ENCODE measurements at places on chromosomes 13 and 19.
A peak's percentile ranks its signal among the peaks of the same experiment; 100 is the strongest.

DNA sequence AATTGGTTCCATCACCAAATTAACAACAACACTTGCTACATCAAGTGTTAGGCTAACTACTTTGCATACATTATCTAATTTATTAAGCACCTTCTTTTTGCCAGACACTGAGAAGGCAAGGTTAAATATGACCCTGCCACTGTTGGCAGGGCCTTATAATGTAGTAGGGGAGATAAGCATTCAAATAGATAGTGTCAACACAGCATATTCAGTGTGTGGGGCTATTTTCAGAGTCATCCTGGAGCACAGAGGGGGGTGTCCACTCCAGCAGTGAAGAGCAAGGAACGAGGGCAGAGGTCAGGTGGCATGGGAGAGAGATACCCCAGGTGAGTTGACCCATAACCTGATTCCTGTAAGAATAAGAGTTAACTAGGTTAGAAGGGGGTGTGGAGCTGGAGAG, 121.6 kb downstream of the COG6 start:
- DNase-seq: no peak

DNA sequence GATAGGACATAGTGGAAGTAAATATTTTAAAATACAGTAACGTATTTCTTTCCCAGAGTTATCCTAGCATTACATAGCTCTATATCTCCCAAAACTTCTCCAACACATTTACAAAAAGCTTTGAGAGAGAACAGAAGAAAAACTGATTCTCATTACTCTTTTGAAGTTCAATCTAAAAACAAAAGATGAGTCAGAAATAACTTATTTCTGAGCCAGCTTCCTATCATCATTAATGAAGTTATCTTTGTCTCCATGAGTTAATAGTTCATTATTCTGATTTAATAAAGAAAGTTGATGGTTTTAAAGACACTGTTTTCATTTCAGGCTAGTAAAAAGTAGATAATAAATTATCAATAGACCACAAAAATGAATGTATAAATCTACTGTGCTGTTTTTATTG, 446.7 kb upstream of the SPRY2 start:
- no peak for DNase-seq

GRCh38 chr13:60974296-60974695, 441.4 kb downstream of the PCDH20 start:
- DNase-seq: no peak

GRCh38 chr19:45973553-45974338, at the start of gene NOVA2:
TSS of gene NOVA2 (minus strand) at chr19:45973865. CDS start at chr19:45973351, 514 bp downstream.
- peak; percentile 27 for DNase-seq

- DNase-seq: no peak
These were observed 776 bp upstream of the LENG1 start for GRCh38 chr19:54160182-54160811.

- no peak for DNase-seq
These were observed 41.5 kb downstream of the ZNF787 start for GRCh38 chr19:56079609-56080008.

GRCh38 chr19:5456841-5457200, 1.6 kb downstream of the ZNRF4 start:
- DNase-seq: no peak

DNA sequence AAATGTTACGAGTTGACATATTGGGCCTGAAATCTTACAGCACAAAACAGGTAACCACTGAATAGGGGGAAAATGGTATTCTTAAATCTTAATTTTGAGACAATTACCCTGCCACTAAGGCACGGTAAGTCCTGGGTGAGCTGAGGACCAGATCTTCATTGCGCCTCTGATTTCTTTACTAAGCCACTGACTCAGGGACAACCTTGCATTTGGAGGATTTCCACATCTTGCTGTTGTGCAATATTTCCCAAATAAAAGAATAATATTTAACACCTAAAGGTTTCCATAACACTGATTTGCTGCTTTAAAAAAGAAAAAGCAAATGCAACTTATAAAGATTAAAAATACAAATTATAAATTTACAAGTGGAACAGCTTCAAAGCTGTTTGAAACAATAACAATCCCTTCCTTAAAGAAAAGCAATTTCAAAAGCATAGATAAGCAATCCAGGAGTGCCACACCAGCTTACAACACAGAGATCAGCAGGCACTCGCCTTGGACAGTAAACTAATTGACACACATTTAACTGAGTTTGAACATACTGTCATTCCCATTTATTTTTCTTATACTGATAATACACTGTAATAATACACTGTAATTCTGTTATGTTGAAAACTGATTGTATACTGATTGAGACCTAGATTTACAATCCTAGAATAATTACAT, 79.6 kb upstream of the DOCK9 start:
- no peak for DNase-seq

DNA sequence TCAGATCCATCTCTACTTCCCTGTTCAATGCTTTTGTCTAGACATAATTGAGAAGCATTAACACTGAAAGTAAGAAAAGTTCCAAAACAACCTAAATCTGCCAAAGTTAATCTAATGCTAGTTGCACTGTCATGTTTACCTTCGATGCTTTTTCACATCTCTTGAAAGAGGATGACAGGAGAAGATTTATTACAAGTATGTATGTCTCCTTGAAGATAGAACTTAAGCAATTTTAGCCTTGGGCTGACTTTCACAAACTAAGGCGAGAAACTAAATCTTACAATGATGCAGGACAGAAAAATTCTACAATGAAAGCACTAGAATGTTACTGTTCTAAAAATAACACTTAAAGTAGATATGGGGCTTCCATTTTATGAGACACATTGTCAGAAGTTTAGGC, 64.0 kb downstream of the MIPEP start:
- no peak for DNase-seq

DNA sequence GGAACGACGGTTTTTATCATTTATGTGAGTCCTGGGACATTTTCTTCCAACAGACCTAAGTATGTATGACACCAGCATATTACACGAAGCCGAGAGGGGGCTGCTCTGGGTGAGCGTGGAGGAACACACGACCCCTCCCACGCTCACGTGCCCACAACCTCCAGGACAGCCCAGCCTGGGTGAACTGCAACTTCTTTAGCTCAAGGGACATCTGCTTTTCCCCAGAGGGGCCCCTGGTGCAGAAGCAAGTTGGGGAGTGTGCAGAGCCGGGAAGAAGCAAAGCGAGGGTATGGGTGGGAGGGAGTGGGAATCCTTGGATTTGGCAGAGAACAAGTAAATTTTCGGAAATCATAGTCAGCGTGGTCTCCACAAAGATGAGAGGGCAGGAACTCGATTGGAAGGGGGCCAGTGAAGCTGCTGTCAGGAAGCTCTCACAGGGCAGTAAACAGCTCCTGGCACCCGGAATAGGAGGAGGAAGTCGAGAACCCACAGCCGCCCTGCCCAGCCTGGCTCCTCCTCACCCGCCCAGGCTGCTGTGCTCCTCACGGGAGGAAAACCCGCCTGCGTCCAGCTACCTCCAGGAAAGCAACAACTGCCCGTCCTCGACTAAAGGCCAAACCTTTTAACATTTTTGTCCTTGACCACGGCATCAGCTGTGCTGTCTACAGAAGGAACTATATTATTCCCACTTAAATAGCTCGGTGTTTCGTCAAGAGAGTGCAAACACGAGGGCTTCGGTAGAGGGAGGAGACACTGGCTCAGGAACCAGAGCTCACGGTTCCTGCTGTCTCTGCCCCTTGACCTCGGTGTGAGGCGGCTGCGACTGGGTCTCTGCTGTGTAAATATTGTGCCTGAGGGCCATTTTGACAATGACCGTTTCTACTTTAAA, 17.2 kb upstream of the CFAP97D2 start:
- DNase-seq: no peak

DNA sequence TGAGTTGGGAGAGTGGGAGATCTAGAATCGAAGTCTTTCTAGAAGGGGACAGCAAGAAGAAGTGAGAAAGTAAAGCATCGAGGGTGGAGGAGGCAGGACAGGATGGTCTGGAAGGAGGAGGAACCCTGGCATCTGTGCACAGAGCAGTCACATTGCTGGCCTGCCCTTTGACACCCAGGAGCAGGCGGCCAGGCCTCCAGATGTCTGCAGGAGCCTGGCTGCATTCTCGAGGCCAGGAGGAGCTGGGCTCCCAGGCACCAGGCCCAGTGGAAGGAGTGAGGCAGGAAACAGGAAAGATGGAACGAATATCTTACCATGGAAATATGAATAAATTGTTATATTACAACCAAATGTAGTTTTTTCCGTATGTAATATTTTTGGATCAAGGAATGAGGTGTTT, 27.7 kb upstream of the ARGLU1 start:
- DNase-seq: no peak

GRCh38 chr19:43446746-43447489, 18.5 kb downstream of the LYPD3 start:
- DNase-seq: peak; percentile 82

- peak; percentile 62 for DNase-seq
These were observed 29.4 kb upstream of the PTPRS start for GRCh38 chr19:5369962-5370367.

DNA sequence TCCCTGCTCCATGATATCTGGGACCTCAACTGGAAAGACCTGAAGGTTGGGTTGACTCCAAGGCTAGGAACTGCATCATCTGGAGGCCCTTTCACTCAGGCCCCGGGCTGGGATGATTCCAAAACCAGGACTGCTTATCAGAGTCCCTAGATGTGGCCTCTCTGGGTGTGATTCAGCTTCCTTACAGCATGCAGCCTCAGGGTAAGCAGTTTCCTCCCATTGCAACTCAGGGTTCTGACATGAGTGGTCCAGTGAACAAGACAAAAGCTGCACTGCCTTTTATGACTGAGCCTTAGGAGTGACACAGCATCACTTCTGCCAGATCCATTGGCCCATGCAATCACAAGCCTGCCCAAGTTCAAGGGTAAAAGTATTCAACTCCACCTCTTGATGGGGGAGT, 502.8 kb downstream of the COG6 start:
- DNase-seq: no peak

GRCh38 chr19:18807861-18808331, 16.8 kb upstream of the COMP start:
- DNase-seq: no peak
